ENCODE measurements at places on chromosomes 6 and 20.
A peak's percentile ranks its signal among the peaks of the same experiment; 100 is the strongest.

DNA sequence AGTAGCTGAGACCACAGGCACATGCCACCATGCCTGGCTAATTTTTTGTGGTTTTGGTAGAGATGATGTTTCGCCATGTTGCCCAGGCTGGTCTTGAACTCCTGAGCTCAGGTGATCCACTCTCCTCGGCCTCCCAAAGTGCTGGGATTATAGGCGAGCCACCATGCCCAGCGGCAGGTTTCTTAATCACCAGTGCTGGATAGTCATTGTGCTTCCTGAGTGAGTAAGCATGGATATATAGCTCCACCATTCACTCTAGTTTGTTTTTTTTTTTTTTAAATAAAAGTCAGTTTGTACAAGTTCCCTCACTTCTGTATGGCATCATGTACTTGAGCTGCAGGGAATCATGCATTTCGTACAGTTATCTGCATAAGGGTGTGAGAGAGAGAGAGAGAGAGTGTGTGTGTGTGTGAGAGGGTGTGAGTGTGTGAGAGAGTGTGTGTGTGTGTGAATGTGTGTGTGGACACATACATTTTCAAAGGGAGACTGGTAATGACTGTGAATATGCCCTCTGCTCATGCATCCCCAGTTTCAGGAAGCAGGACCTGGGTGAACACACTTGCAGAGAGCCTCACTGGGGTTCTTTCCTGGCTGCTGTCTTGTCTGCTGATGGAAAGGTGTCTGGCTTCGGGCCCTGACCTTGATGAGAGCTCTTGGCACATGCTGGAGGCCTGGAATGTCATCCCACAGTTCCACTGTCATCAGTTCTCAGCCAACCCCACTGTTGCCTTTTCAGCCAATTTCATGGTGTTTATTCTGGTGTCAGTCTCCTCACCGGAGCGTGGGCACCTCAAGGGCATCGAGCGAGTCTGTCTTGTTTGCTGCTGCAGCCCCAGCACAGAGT, 65.0 kb upstream of the XRN2 start:
- DNase-seq = no peak

GRCh38 chr6:1784422-1784884, 174.7 kb downstream of the FOXC1 start:
- no peak for DNase-seq

DNA sequence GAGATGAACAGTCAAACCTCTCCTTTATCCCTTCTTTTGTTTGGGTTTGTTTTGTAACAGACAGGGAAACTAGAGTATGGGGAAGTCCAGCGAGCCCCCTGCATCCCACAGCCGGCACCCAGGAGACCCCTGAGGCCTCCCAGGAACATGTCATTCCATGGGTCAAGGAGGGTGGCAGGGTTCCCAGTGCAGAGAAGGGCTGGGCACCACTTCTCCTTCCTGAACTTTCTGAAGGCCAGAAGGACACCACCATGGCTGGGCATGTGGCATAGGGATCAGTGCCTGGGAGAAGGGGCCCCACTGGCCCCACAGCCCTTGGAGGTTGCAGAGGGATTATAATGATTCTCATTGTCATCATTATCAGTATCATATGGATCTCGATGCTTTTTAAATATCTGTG, 13.9 kb upstream of the CST7 start:
- DNase-seq = no peak

GRCh38 chr20:62616728-62617621, 25.3 kb upstream of the SLCO4A1 start:
- DNase-seq = no peak

DNA sequence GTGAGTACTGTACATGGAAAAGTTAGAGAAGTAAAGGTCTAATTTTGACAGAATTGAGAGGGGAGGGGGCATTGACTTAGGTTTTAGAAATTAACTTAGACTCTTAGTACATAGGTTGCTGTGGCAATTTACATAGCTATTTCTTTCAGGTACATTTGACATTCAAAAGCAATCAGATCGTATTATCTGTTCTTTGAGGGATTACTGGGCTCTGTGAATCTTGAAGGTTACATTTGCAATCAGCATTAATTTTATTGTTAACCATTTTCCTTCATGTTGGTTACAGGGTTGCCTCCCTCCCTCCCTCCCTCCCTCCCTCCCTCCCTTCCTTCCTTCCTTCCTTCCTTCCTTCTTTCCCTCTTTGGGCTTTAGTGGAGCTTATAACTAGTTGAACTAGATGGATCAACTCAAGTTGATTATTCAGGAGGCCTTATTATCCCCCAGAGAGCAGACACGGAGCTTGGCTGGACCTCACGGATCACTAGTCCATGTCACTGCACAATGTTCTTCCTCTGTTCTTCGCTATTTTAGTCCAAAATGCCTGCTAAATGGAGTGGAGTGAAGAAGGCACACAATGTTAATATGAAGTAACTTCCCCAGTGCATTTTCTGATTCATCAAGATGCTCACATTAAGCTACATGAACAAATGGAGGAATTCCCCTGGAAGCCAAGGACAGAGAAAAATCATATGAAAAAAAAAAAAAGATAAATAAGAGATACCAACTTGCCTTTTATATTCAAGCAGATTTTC, 87.8 kb downstream of the PLCB4 start:
- DNase-seq = no peak

GRCh38 chr20:61192337-61192950, 59.6 kb upstream of the CDH4 start:
- DNase-seq = no peak

GRCh38 chr6:125477844-125478243, 176.1 kb upstream of the HDDC2 start:
- no peak for DNase-seq

- no peak for DNase-seq
Observed at GRCh38 chr6:126152372-126152745, 166.0 kb downstream of the TRMT11 start.

DNA sequence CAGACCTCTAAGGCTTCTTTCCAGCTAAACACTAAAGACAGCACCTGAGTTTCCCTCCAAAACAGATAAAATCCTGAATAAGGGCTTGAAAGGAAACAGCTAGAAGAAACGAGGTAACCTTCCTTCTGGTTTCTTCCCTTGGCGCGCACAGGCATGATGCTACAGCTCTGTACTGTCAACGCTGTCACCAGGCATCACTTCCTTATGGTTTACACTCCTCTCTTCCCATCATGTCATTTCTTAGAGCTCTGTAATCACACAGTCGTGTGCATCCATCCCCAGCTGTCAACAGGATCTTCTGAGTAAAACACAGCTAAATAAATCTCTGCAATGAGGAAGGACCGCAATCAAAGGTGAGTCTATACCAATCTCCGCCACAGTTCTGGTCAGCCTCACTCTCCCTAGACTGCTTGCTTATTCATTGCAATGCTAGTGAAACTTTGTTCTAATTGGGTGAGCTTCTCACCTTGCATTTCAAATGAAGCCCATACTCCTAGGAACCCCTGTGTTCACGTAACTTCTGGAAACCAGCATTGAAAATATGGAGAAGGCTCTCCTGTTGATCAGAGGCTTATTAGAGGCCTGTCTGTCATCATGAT, 162.6 kb upstream of the DTNBP1 start:
- no peak for DNase-seq

- no peak for DNase-seq
Observed at GRCh38 chr6:128493877-128494276, 26.5 kb downstream of the PTPRK start.

DNA sequence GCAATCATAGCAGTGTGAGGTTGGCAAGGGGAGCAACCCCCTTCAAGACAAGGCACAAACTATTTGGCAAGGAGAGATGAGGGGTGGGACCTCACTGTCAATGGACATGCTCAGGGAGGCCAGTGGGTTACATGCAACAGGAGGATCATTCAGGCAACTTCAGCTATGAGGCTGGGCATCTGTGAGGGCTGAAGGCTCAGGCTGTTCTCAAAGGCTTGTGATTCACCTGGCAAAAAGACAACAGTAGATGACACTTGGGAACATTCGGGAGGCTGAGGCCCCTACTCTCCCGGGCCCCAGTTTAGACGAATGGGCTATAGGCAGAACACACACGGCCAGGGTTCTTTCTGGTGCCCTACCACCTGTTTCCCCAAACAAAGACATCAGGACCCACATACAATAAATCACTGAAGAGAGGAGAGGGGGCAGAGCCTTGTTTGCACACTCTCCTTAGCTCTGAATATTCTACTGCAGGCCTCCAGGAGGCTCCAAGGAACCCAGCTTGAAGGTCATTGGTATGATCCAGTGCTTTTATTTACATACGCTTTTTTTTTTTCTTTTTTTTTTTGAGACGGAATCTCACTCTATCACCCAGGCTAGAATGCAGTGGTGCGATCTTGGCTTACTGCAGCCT, 7.9 kb downstream of the TUBB start:
- no peak for DNase-seq

GRCh38 chr20:54848984-54849538, 373.7 kb downstream of the DOK5 start:
- DNase-seq = no peak

DNA sequence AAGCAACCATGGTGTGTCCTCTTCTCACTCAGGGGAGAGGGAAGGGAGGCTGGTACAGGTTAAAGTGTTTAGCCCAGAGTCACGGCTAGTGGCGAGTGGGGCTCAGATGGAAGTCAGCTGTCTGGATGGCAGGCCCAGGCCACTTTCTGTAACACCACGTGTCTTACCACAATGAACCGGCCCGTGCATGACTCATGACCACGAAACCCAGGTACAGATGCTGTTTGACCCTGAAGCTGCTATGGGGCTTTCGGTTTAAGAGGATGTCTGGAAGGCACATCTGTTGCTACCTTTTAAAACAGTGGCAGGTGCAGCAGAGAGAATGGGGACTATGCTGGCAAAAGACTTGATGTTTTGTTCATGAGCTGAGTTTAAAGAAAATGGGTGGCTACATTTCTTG, 36.5 kb upstream of the MPC1 start:
- no peak for DNase-seq

DNA sequence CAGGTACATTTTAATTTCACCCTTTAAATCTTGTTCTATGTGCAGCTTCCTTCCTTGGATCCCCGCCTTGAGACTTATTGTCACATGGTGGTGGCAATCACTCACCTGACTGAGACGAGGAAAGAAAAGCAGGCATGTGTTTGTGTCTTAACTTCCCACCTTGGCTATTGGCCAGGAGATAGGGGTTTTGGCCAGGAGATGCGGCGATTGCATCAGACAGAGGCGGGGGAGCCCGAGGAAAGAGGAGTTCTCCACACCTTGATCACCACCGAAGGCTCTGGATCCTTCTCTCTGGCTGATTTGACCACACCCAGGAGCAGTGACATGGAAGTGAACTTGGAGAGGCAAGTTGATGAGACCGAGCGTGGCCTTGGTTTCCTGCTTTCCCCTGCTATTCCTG, 49.7 kb upstream of the EYA2 start:
- DNase-seq = no peak

DNA sequence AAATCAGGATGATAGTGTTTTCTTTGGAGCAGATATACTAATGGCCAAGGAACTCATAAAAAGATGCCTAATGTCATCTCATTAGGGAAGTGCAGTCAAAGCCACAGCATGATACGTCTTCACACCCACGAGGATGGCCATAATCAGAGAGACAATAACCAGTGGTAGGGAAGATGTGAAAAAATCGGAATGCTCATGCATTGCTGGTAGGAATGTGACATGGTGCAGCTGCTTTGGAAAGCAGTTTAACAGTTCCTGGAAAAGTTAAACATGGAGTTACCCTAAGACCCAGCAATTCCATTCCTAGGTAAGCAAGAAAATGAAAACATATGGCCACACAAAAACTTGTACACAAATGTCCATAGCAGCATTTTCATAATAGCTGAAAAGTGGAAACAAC, 29.9 kb downstream of the BCAS1 start:
- DNase-seq = no peak

DNA sequence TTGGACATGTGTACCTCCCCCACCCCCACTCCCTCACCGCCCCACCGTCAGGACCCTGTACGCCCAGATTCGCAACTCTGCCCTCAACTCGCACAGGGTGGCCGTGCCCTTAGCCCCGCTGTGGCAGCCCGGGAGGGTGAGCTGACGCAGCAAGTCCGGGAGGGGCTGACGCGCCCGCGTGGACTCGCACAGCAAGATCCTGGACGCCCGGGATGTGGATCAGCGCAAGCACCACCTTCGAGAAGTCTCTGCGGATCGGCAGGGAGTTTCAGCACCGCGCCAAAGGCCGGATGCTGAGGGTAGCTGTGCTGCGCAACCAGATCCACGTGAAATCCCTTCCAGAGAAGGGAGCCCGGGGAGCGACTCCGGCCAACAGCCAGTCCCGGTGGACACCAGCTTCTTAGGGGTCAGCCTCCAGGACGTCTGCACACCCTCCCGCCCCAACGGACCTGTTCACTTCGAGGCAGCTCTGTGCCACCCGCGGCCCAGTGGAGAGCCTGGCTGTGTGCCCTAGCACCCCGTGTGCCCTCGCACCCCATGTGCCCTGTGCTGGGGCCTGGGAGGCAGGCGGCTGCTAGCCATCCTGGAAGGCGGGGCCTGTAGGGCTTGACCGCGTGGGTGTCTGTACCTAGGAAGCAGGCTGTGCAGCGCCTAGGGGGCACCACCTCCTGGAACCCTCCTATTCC, 6.7 kb upstream of the GJA10 start:
- no peak for DNase-seq

DNA sequence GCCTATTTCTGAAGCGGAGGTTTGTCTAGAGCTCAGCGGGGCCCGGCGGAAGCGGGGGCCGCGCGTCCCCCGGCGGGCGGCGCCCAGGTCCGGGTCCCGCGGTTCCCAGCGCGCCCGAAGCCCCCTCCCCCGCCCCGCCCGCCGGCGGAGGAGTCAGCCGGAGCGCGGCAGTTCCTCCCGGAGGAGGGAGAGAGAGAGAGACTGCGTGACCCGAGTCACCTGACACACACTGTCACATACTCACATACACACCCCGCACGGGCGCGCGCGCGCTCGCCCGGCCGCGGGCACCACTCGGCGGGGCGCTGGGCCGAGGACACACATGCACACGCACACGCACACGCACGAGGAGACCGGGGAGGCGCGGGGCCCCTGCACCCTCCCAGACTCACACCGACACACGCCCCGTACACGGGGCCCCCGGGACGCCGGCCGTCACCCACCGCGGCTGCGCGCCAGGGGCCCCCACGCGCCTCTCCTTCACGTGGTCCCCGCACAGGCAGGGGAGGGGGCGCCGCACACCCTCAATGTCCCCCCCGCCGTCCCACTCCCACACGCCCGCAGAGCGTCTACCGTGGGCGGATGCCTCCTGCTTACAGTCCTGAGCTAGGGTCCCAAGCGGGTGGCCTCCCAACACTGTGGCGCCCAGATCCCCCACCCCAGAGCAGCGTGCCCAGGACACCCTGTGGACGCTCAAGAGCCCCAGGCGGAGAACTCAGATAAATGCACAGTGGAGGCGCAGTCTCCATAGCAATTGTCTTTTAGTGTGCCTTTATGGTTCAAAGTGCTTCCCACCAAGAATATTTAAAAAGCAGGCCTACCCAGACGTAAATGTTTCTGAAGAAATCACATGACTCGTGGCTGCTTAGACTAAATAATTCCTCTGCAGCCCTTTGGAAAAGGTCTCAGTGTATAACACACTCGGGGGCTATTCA, at the start of gene RRAGD:
RRAGD (minus strand) TSS at position 203 of the 935 bp plus-strand sequence. CDS start 280 bp downstream, outside the sequence.
- peak; percentile 17 for DNase-seq

- no peak for DNase-seq
Observed at GRCh38 chr6:138590796-138591709, 91.8 kb upstream of the NHSL1 start.

DNA sequence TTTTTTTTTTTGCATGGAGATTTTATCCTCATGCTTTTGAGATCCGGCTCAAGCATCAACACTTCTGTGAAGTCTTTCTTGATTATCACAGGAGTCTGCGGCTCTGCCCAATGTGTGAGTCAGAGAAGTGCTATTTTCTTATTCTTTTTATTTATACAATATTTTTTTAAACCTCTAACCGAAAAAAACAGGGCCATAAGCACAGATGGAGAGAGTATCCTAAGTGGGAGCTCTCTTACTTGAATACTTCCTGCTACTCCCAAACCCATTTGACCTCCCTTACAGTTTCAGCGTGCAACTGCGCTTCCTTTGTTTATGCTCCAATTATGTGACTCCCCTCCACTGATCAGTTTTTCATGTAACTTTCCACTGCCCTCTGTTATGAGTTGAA, 8.7 kb upstream of the ATXN1 start:
- DNase-seq = no peak

All from cortex of kidney (tissue), 1 donor.